ENCODE measurements at places on chromosomes 11 and 22.

DNA sequence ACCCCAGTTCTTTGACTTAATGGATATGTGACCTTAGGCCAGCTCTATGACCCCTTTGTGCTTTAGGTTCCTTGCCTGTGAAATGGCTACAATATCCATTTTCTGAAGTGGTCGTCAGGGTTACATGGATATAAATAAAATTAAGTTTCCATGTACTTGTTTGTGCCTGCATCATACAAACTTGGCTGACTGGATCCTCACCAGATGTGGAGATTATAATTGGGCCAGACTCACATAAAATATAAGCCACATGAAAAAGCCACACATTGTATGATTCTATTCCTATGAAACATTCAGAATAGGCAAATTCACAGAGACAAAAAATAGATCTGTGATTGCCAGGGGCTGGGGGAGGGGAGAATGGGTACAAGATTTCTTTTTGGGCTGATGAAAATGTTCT is 100.9 kb upstream of the USP47 start:
- no peak for DNase-seq

- DNase-seq: no peak
Observed at GRCh38 chr22:19466848-19467752, 11.9 kb downstream of the UFD1 start.

DNA sequence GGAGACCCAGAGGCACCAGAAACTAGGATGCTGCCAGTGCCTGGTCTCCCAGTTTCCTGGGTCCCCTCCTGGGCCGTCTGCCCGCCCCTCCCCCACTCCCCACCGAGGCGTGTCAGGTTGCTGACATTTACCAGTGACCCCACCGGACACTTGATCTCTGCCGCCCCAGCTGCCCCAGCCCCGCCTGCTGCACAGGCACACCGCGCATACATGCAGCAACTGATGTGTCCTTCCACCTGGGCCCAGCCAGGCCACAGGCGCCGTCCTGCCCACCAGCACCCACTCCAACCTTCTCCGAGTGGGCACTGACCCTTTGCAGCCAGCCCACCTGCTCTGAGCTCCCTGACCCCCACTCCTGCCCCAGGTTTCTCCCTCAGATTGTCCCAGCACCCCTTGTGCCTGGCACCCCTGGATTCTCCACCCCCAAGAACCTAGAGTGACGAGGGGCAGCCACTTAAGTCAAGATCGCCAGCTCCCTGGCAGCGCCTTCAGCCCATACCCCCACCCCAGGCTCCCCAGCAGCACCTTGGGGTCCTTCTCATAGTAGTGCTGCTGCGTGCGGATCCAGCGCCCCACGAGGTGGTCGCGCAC is 548 bp downstream of the PYGM start:
- no peak for DNase-seq

- no peak for DNase-seq
Observed at GRCh38 chr11:2387266-2387987, 10.3 kb downstream of the CD81 start.

DNA sequence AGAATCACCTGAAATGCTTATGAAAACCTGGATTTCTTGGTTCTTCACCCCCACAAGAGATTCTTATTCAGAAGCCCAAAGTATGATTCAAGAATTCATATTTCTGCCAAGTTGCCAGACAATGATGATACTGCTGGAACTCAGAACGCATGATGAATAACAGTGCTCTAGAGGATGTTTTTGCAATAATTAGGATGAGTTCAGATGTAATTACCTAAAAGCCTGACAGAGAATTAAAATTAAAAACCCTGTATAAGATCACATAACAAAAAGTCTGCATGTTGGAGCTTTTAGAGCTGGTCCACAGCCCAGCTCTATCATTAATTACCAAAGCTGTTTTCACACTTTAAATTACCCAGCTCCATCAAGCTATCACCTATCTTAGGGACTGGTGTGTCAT is 211.8 kb downstream of the LUZP2 start:
- no peak for DNase-seq

DNA sequence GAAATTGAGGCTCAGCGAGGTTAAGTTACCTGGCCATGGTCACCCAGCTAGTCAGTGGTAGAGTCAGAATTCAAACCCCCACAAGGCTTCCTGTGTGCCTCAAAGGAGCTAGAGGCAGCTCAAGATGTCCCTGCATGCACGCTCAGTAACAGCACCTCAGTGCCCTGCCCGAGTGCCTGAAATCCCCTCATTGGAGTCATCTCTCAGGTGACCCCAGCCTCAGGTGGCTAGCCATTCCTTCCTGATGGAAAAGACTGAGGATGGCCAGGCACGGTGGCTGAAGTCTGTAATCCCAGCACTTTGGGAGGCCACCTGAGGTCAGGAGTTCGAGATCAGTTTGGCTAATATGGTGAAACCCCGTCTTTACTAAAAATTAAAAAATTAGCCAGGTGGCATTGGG is 36.9 kb downstream of the LIF start:
- DNase-seq: no peak

- no peak for DNase-seq
Observed at GRCh38 chr22:27624705-27625104, 176.9 kb downstream of the MN1 start.

DNA sequence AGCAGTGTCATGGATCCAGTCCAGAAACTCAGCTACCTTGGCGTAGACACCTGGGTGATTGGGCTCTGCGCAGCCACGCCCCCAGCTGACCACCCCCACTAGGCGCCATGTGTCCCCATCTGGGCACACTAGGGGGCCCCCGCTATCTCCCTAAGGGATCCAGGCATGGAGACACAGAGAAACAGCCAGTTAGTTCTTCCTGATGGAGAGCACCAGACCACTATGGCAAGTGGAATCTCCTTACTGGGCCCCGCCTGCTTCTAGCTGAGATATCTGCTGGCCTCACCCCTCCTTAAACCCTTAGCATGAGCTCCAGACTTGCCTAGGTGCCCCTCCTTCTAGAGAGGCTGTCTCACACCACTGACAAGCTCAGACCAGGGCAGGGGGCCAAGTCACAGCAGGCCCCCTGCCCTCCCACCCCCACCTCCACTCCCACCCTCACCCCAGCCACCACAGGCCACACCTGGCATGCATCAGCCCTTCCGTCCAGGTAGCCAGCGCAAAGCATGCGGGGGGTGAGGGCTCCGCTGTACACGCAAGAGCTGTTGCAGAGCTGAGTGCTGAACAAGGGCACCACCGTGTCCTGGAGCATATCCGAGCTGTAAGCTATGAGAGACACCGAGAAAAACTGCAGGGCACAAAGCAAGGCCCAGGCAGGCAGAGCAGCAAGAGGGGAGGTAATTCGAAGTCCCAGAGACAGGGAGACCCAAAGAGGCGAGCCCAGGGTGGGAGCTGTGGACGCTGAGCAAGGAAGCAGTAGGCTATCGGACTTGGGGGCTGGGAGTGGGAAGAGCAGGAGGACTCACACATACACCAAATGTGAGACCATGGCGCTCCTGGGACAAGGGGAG is 16.1 kb downstream of the TMPRSS5 start:
- no peak for DNase-seq

- DNase-seq: no peak
Observed at GRCh38 chr11:1863352-1864216, 10.7 kb downstream of the LSP1 start.

GRCh38 chr11:93289782-93290463 is 40.6 kb upstream of the DEUP1 start:
- no peak for DNase-seq

GRCh38 chr22:46033256-46034200 is 56.6 kb upstream of the WNT7B start:
- no peak for DNase-seq

GRCh38 chr22:45742866-45743450 is 71.3 kb downstream of the ATXN10 start:
- DNase-seq: no peak

DNA sequence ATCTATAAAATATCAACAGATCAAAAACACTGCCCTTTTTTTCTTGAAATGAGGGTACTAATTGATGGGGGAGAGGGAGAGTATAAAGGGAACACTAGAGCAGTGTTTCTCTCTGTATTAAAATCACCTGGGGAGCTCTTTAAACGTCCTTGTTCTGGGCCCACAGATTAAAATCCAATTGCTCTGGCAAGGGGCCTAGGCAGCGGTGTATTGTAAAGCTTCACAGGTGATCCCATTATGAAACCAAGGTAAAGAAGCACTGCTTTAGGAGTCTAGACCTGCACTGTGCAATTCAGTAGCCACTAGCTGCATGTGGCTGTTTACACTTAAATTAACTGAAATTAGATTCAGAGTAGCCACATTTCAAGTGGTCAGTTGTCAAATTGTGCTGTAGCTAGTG is 3.0 kb downstream of the AQP11 start:
- DNase-seq: no peak

- DNase-seq: no peak
Observed at GRCh38 chr11:4025967-4026324, 68.7 kb upstream of the RRM1 start.

GRCh38 chr22:27870234-27871191 is 48.5 kb downstream of the PITPNB start:
- DNase-seq: no peak

GRCh38 chr22:41561335-41561734 is 525 bp downstream of the CSDC2 start:
- no peak for DNase-seq

GRCh38 chr22:24497841-24498258 is 2.7 kb downstream of the UPB1 start:
- DNase-seq: no peak

- no peak for DNase-seq
Observed at GRCh38 chr22:24216541-24217209, 28.2 kb downstream of the GGT5 start.

GRCh38 chr11:122149202-122149601 is 33.2 kb upstream of the BLID start:
- no peak for DNase-seq

GRCh38 chr22:37282385-37282677 is at the start of gene CYTH4:
Gene CYTH4 (plus strand): TSS chr22:37282508. CDS start chr22:37282570, 62 bp downstream.
- peak; percentile 80 for DNase-seq

GRCh38 chr11:1055109-1055703 is 18.7 kb upstream of the MUC6 start:
- no peak for DNase-seq

DNA sequence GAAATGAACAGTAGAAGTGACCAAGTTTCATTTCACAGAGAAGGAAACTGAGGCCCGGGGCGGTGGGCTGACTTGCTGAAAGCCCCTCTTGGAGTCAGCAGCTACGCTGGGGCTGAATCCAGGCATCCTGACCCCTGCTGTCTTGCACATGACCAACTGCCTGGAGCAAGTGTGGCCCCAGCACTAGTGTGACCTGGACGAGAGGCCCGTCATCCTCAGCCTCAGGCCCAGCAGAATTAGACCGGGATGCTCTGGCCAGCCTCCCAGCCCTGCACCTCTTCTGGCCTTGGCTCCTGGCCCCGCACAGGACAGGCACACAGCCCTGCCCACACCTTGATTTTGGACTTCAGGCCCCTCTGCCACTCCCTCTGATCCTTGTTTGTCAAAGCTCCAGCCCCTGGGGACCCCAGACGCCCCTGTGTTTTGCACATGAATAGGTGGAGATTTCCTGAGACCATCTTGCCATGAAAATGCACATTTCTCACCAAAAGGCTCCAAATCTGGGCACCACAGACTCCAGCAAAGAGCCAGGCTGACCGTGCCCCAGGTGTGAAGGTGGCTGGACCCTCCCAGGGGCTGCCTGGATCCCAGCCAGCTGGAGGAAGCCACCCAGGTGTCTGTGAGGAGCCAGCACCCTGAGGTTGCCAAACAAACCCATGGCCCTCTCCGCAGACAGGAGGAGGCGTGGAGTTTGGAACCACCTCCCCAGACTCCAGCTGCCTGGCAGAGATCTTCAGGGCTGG is 24.9 kb downstream of the FGF4 start:
- DNase-seq: no peak

- no peak for DNase-seq
Observed at GRCh38 chr11:19846654-19847305, 134.1 kb downstream of the NAV2 start.

- DNase-seq: no peak
Observed at GRCh38 chr22:19880786-19881569, 26.3 kb upstream of the GNB1L start.

DNA sequence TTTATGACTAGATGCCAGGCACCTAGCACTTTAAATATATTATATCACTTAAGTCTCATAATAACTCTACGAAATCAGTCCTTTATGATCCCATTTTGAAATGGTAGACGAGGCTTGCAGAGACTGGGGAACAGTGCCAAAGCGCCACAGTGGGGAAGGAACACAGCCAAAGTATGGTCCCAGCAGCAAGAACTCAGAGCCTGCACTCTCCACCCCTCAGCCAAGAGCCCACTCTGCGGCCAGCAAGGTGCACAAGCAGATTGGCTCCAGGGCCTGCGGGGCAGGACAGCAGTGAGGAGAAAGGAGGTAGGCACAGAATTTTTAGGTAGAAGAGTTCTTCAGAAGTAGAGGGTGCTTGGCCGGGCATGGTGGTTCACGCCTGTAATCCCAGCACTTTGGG is 61.4 kb downstream of the NRXN2 start:
- no peak for DNase-seq

- no peak for DNase-seq
Observed at GRCh38 chr11:102966011-102966410, 10.5 kb upstream of the MMP13 start.

- DNase-seq: peak; percentile 21
Observed at GRCh38 chr11:10858439-10859325, 829 bp upstream of the ZBED5 start.

GRCh38 chr11:4766420-4767043 is 3.2 kb downstream of the OR51F1 start:
- DNase-seq: no peak

- no peak for DNase-seq
Observed at GRCh38 chr11:111406091-111406490, 27.0 kb upstream of the POU2AF1 start.

DNA sequence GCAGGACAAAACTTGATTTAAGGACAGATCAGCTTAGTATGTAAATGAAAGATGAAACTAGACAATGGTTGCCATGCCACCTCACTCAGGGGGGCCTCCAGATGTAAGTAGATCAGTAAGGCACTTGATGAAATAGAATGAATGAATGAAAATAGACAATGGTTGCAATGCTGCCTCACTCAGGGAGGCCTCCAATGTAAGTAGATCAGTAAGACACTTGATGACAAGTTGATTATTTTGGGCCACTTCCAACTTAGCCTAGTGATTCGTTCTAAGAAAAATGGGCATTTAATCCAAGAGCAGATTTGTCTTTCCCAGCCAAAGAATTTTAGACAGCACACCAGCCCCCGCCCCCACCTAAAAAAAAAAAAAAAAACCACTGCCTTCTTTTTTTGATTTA is 19.2 kb upstream of the SLC5A12 start:
- no peak for DNase-seq

DNA sequence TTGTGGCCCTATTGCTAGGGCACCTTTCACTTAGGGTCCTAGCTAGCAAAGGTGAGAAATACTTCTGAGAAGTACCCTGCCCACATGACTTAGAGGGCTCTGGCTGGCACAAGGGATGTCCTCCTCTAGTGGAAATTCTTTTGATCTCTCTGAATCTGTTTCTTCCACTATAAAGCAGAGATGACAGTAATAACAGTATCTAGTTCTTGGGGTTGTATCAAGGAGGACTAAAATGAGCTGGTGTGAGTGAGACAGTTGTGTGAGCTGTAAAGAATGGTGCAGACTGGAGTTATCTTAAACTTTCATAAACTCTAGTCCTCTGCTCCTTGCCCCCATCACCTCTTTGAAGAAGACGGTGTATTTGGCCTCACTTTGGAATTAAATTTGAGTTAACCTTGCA is 157.8 kb upstream of the PLET1 start:
- no peak for DNase-seq

Measured in GM20000 (cell line).